ENCODE measurements at places on chromosomes 4 and X.

- DNase-seq, result no peak
These were observed 33.3 kb upstream of the HPF1 start for GRCh38 chr4:169791062-169791461.

DNA sequence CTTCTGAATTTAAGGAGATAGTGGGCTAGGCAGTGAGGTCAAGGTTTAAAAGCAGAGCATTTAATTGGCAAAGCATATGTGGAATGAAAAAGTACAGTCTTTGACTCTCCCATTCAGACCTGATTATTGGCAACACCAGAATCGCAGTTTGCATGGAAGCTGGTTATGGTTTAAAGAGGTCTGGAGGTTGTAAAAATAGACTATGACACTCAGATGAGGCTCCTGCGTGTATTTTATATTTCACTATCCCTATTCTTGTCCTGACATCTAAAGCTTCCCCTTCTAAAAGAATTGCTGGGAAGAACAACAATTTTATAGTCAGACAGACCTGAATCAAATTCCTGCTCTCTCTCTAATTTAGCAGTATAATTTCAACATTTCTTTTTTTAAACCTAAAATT lies 302.9 kb downstream of the PCDH7 start:
- no peak for DNase-seq

DNA sequence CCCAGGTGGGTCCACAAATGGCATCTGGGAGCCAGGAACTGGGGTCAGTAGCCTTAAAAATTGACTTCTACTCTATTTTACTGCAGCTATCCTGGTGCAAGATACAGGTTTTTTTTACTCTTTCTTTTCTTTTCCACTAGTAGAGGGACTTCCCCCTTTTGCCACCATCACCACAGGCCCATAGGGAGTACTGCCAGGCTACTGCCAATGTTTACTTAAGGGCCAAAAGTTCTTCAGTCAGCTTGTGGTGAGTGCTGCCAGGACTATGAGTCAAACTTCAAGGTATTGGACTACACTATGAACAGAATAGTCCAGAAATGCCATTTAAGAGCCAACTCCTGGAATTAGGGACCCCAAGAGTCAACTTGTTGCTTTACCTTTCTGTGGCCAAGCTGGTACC lies 94.7 kb downstream of the EDA2R start:
- no peak for DNase-seq

- DNase-seq, result no peak
These were observed 4.7 kb downstream of the NUDT6 start for GRCh38 chr4:122917731-122918130.

- DNase-seq, result no peak
These were observed 10.1 kb downstream of the FGFRL1 start for GRCh38 chr4:1021386-1022050.
